ENCODE measurements at places on chromosomes 1 and 21.

DNA sequence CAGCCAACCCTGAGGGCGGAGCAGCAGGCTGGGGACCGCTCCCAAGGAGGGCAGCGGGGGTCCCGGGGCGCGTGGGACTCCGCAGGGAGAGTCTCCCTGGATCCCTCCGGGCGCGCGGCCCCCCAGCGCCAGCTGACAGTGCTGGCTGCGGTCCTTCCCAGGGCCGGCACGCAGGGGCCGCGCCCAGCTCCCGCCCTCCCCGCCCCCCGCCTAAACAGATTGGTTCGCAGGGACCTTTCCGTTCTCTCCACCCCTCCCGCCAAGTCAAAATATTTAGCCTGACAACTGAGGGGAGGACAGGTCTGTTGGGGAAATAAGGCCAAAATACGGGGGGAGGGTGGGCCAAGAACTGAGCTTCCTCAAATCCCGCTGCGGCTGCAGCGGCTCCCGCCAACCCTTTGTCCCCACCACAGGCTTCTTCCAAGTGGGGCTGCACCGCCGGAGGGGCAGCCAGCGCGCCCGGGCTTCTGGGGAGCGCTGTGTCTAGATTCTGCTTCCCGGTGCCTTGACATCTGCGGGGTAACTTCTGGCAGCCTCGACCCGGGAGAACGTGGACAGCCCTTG lies at the start of gene INSRR:
INSRR (minus strand) TSS at position 159 of the 564 bp plus-strand sequence. CDS start 496 bp downstream, outside the sequence.
- DNase-seq, result no peak

DNA sequence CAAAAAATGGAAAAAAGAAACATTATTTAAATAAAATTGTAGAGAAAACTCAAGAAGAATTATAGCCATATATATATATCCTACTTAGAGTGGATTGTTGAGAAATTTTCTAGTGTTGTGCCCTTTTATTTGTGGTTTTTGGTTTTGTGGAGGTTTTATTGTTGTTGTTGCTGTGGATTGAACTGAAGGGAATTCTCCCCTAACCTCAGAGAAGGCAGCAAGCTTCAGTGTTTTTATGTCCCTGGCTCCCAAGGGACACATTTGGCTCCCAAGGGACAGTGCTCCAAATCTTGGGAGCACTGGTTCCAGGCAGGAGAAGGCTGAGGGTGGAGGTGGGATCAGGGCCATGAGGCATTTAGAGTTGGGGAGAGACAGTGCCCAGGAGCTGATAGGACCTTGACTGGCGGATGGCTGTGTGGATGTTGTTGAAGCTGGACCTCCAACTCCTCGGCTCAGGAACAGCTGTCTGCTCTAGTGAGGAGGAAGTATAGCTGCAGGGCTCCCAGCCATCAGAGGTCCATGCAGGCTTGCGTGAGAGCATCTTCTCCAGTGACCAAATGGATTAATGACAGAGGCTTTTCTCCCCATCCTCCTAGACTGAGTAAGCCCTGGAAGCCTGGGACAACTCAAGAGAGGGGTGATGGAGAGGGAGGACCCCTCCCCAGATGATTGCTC lies 100.5 kb downstream of the TEX35 start:
- DNase-seq, result no peak

- no peak for DNase-seq
Observed at GRCh38 chr1:98903726-98904125, 100.9 kb downstream of the PLPPR5 start.

DNA sequence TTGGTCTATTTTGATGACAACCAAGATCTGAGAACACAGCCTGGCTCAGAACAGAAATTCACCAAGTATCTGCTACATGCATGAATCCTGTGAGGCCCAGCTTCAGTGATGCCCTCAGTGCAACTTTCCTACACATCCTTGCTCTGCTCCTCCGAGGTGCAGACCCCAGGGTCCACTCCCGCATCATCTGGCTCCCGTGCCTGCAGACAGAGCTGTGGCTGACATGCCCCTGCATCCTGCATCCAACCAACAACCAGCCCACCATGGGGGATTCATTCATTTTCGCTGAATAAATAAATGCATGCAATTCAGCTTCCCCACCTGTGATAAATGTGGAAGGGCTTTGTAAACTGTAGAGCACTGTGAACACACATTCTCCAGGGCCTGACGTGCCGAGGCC lies 112.3 kb downstream of the GLIS1 start:
- no peak for DNase-seq

DNA sequence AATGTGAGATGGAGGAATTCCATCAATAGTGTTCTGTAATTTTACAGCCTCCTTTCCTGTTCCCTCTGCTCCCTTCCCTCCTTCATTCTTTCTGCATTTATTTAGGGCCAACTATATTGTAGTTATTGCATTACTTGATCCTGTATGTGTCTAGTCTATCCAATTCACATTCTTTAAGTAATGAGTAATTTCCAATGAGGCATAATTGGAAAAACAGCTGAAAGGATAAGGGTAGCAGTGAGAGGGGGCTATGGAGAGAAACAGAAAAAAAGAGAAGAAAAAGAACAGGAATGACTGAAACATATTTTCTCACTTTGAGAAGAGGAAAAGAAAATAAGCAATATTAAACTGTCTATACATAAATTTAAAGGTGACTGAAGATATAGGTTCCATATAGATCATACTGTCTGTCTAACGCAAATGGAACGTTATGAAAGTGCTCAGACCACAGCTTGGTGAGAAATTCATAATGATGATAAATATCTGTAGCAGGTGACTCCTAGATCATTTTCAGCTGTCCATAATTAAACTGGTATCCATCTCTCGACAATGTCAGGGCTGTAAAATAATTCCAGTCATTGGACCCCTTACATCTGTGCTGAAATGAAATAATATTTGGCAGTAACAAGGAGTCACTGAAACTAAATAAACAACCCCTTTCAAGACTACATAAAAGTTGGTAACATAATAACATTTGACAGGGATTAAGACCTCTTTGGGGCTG lies 61.8 kb downstream of the SPAG17 start:
- DNase-seq, result no peak
